ENCODE measurements at places on chromosomes 12 and 14.

DNA sequence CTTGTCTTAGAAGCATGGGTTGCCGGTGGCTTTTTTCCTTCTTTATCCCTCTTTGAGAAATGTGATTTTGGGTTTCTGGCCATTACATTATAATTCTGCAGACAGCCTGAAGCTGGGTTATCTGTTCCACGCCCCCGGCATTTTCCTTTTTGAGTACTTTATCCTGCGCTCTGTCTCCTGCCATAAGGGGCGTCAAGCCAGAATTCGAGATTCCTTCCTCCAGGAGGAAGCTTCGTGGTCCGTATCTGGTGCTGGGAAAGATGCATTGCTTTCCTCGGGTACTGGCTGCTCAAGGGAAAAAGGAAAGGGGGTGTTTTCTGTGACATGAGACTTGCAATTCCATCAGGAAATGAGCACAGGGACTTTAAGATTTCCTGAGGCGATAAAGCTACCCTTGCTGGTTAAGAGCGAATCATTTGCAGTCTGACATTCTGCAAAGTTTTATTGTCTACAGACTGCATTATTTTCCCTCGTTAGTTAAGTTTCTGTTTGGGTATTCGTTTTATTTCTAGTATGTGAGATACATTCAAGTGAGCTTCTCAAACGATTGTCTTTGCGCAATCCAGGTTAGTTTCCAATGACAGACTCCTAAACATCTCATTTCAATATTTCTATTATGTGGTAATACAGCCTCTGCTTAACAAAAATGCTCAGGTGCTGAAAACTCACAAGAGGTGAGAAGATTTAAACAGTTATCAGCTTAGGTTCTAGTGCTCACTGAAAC, 694 bp downstream of the AKAP5 start:
- no peak for DNase-seq

DNA sequence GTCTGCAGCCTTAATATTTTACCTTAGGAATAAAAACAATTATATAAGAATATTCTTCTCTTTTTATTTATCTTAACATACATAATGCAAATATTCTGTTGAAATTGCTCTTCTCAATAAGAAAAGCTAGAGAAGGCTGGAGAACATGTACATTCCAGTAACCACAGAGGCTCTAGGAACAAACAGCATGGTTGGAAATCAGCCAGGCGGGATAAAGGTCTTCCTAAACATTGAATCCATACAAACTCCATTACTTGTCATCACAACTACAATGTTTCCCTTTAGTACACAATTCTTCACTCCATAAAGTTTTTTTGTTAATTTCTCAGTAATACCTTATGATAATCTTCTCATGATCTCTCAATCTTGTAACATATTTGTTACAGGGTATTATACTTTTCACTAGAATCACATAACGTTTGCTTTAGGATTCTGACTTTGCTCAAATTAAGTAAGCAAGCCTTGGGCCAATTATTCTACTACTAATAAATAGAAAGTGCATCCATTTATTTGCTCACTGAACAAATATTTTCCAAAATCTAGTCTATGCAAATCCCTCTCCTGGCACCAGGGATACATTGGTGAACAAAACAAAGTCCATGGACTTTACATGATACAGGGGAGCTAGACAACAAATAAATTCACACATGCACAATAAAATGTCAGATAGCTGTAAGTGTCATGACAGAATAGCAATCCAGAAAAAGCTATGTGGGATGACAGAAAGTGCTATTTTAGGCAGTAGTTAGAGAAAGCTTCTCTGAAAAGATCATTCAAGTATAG, 237.5 kb upstream of the TMTC1 start:
- no peak for DNase-seq

DNA sequence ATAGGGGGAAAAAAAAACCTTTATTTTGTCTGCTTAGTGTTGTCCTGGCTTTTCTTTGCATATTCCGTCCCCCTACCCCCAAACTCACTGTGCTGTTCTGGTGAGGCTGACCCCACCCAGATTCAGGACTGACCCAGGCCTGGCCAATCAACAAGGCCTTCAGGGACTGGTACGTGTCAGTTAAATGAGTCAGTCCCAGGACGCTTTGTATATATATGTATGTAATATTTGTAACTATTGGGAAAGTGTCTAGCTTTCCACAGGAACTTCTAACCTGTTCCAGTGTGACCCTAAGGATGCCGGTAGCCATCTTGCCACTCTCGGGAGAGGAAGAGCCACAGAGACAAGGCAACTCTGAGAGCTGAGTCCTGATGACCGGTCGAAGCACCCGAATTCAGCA, 107.4 kb downstream of the VCPKMT start:
- DNase-seq = no peak

- peak; percentile 92 for DNase-seq
Measured at GRCh38 chr12:116559162-116559935, at the start of gene MAP1LC3B2. Gene MAP1LC3B2 (plus strand): TSS chr12:116559381. CDS start chr12:116575943, 16,562 bp downstream.

DNA sequence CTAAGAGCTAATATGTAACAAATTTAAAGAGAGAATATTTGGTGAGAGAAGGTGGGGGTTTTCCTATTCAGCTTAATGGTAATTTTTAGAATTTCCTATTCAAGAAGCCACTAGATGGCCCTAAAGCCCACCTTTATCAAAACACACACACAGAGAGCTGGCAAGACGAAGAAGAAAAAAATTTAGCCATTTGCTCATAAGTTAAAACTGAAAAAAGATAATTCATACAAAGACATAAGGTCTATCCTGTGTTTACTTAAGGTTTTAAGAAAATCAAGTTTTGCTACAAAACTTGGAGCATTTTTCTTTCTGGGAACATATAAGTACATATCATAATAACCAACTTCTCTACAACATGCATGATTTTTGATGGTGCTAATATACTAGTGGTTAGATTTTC, 46.8 kb upstream of the PCED1B start:
- DNase-seq = peak; percentile 56

DNA sequence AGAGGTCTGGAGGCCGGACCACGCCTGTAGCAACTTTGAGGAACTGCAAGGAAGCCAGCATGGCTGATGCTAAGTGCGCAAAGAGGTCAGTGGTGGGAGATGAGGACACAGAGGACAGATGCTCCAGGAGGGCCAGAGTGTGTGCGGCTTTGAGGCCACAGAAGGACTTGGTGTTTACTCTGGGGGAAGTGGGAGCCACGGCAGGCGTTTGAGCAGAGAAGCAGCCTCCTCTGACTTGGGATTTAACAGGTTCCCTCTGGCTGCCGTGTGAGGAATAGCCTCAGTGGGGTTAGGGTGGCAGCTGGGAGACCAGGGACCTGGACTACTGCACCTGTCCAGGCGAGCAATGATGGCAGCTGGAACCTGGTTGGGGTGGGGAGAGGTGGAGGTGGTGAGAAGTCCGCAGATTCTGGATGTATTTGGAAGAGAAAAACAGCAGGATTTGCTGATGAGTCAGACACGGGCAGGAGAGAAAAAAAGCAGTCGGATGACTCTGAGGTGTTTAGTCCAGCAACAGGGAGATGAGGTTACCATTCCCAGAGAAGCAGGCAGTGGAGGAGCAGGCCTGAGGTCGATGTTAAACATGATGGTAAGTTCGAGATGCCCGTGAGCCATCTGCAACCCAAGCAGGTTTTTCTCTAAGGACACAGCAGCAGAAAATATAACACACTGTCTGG, 143.5 kb downstream of the SCARB1 start:
- DNase-seq = no peak

- DNase-seq = no peak
Measured at GRCh38 chr12:94832780-94833681, 170.5 kb downstream of the NDUFA12 start.

GRCh38 chr14:60153991-60154390, 11.2 kb downstream of the DHRS7 start:
- DNase-seq = no peak

DNA sequence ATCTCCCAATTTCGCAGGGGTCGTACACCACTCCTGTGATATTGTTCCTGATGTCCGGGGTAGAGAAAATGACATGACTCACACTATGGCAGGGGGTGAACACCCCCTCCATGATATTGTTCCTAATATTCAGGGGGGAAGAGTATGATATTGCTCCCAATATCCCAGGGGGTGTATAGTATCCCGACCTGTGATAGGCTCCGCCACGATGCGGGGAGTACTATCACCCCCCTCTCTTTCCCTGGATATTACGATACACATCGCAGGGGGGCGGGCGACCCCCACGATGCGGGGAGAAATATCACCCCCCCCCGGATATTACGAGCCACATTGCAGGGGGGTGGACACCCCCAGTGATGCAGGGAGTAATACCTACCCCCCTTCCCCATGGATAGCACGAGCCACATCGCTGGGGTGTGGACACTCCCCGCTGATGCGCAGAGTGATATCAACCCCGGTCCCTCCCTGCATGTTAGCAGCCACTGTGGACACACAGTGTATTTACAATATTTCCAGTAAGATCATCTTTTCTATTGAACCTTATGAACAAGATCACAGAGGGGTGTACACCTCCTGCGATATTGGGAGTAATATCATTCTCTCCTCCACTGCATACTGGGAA, 17.7 kb downstream of the SMIM41 start:
- no peak for DNase-seq

- no peak for DNase-seq
Measured at GRCh38 chr12:109967383-109968031, 28.7 kb downstream of the GIT2 start.

DNA sequence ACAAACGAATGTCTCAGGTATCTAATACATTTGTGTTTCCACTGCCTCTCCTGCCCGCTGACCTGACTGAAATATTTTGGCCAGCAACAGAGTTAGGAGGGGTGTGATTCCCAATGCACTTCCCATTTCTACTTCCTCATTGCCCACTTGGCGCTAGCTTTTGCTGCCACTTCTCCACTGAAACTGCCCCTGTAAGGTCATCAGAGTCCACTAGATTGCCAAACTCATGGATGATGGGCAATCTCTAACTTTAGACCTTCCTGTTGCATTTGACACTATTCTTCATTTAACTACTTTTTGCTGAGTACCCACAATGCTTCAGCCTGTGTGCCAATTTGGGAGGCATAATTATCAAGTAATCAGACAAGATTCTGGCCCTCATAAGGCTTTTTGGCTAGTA, 40.8 kb downstream of the GPR65 start:
- DNase-seq = no peak
